ENCODE measurements at places on chromosomes 4 and X. TPM values are rescaled to one million over a fixed set of nuclear protein-coding genes. Genes with fewer than 3 reads are reported as not detected.
A peak's percentile ranks its signal among the peaks of the same experiment; 100 is the strongest.

- no peak for DNase-seq
These were observed 165.1 kb upstream of the ATP6AP2 start for GRCh38 chrX:40415675-40416074.

DNA sequence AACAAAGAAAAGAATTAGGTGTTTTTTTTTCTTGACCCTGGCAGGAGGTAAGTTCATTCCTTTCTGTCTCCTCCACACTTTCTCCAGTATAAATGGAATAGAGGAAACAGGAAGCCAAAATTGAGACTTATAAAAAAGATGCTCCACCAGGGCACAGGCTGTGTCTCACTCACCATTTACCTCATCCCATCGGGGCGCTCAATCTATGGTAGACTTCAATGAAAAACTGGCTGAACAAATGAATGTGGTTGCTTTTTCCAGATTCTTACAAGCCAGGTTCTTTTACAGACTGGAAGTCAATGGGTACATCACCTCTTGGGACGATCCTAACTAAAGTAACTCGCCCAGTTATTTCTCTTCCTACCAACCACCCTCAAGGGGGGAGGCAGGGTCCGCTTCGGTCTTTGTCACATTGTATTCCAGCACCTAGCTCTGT is 685 bp downstream of the COMMD8 start:
- DNase-seq = no peak

Gene SPATA4
- 0.63 TPM for polyA plus RNA-seq

DNA sequence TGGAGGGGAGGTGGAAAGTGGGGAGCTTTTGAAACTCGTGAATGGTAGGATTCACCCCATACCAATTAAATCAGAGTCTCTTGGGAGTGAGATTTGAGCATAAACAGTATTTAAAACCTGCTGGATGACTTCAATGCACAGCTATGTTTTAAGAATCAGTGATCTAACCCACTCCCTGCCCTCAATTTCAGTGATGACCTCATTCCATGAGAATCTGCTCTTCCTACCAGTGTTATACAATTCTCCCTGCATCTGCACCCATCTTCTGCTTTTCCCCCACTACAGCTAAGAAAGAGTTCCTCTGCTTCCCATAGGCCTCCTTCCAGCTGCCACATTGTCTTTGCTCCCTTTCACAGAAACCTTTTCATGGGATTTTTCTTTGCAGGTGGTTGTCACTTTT is 18.3 kb upstream of the H2AZ1 start:
- no peak for DNase-seq

DNA sequence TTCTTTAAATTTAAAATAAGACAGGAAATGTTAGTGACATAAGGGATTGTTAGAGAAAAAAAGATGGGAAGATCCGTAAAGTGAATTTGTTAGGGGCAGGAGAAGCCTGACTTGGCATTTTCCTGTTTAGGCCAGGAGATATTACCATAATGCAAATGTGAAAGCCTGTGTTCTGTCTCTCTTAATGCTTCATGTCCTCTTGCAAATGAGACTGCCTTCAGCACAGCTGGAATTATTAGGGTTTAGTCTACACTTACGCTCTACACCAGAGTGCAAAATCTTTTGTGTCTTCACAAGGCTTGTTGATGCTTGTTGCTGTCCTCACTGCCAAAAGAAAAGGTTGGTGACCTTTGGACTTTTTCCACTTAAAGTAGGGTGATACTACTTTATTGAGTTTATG is 56.8 kb downstream of the JADE1 start:
- DNase-seq = no peak

GRCh38 chr4:150217192-150217591 is 138.9 kb downstream of the DCLK2 start:
- DNase-seq = no peak

GRCh38 chr4:66688674-66689073 is 856.6 kb downstream of the CENPC start:
- no peak for DNase-seq

Gene ADH5
- polyA plus RNA-seq = 270 TPM

DNA sequence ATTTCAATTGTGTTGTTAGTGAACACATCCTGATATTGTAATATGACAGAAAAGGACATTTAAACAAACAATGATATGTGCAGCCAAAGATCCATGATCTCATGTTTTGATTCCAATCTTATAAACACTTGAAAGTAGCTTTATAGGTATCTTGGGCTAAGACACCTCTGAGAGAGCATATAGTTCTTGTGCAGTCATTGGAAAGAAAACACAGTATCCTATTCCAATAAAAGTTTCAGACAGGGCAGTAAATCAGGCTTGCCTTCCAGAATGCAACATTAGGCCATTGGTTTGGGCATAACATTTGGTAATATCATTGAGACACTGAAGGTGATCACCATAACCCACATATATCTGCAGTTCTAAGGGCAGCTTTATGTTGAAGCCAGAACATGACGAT is 188.3 kb upstream of the HCCS start:
- no peak for DNase-seq

GRCh38 chr4:130563185-130563888 is 1467.4 kb downstream of the C4orf33 start:
- DNase-seq = peak; percentile 33

DNA sequence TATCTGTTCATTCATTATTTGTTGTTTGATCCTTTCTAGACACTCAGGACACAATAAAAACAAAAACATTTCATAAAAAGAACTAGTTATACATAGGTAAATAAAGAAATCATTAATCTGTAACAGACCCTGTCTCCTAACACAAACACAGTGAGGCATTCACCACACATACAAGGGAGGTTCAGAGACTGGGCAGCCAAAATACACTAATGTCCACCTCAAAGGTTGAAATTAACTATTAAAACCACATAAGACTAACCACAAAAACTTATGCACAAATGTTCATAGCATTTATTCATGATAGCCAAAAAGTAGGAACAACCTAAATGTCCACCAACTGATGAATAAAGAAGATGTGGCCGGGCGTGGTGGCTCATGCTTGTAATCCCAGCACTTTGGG is 7.8 kb downstream of the PAPSS1 start:
- no peak for DNase-seq

All from left lung (tissue), 14 donors.